ENCODE measurements at places on chromosomes 6 and 20. TPM values are rescaled to one million over a fixed set of nuclear protein-coding genes. Genes with fewer than 3 reads are reported as not detected.

DNA sequence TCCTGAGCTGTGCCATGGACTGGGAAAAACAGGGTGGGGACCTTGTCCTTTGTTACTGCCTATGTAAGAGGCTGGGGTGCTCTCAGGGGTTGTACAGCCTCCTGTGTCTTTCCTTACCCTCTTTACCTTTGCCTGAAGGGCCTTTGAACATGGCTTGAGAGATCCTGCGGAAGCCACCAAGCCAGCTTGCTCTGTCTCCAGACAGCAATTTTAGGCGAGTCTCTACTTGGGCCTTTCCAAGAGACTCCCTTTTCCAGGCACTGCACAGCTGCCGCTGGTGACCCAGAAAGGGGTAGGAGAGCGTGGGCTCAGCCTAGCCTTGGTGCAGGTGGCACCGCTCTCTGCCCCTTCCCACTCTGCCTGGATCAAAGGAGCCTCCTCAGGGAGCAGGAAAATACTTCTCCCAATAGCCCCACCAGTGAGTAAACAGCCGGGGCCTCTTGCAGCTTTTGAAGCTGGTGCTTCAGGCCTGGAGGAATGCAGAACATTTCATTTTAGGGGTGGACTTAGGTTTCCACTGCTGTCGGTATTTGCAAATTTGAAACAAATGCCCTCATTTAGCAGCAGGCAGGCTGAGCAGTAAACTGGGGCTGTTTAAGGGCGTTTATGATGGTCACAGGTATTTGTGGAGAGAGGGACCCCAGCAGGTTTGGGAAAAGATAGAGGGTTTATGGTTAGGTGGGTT, 13.9 kb downstream of the PTK7 start:
- H3K4me3 ChIP-seq: no peak overlapping the region
- no peaks in the 10 kb centered on the region for H3K36me3 ChIP-seq
- peaks cover 42% of the 10 kb centered on the region for H3K4me1 ChIP-seq
- no peaks in the 10 kb centered on the region for H3K27me3 ChIP-seq
- peak overlapping the region; percentile 50 for H3K27ac ChIP-seq

- H3K4me1 ChIP-seq: no peaks in the 10 kb centered on the region
- no peak overlapping the region for H3K27ac ChIP-seq
- no peak overlapping the region for H3K4me3 ChIP-seq
- no peak for DNase-seq
- peaks cover 7% of the 10 kb centered on the region for H3K36me3 ChIP-seq
These were observed 18.5 kb upstream of the IRF4 start for GRCh38 chr6:373031-373430.

DNA sequence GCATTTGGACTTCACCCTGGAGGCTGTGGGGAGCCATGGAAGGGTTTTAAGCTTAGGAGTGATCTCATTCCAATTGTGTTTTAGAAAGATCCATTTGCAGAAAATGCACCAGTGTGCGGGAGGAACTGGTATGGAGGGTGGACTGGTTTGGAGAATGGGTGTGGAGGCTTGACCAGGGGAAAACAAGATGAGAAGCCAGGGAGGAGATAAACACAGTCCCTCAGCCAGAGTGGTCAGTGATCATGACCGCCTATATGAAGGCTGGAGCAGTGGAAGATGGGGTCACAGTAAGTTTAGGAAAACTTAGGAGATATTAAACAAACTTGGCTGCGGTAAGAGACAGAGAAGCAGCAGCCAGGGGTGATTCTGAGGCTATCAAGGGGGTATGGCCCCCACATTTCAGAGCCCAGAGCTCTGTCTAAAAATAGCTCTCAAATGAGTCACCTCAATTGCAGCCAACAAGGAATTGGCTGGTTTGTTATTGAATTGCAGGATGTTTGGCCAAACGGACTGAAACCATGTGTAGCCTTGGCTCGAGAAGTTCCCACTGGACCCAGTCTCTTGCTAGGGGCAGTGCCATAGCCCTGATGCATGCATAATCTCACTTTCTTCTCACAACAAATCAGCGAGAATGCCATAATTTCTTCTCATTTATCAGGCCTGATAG, 159.9 kb upstream of the TOP1 start:
- H3K4me3 ChIP-seq: no peak overlapping the region
- no peaks in the 10 kb centered on the region for H3K27me3 ChIP-seq
- H3K27ac ChIP-seq: peak overlapping the region; percentile 10
- peaks cover 7% of the 10 kb centered on the region for H3K4me1 ChIP-seq
- DNase-seq: no peak
- H3K36me3 ChIP-seq: no peaks in the 10 kb centered on the region

GRCh38 chr6:3022765-3023662, 23.3 kb downstream of the NQO2 start:
- no peak overlapping the region for H3K27ac ChIP-seq
- peaks cover 35% of the 10 kb centered on the region for H3K4me1 ChIP-seq
- H3K4me3 ChIP-seq: no peak overlapping the region
- peaks cover 23% of the 10 kb centered on the region for H3K36me3 ChIP-seq
- no peak for DNase-seq

DNA sequence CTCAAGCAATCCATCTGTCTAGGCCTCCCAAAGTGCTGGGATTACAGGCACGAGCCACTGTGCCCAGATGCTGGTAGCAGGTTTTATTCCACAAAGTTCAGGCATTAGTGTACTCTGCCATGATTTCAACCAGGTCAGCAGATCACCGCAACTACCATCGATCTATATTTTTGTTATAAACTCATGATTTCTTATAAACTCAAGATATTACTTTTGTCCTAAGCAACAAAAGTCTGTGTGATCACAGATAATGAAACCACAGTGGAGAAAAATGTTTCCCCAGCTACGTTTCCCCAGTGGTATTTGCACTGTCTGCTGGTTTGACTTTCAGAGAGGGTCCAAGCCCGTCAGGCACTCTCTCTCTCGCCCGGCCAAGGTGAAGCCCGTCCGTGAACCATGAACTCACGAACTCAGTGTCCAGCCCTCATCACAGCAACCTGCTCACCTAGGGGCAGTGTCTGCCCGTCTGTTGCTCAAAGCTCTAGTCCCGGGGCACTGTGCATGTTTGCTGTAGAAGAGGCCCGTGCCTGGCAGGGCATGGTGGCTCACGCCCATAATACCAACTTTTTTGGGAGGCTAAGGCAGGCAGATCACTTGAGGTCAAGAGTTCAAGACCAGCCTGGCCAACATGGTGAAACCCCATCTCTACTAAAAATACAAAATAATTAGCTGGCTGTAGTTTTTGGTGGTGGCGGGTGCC, 7.0 kb downstream of the SLC4A11 start:
- peaks cover 29% of the 10 kb centered on the region for H3K27me3 ChIP-seq
- no peaks in the 10 kb centered on the region for H3K4me1 ChIP-seq
- no peak for DNase-seq
- no peak overlapping the region for H3K27ac ChIP-seq

DNA sequence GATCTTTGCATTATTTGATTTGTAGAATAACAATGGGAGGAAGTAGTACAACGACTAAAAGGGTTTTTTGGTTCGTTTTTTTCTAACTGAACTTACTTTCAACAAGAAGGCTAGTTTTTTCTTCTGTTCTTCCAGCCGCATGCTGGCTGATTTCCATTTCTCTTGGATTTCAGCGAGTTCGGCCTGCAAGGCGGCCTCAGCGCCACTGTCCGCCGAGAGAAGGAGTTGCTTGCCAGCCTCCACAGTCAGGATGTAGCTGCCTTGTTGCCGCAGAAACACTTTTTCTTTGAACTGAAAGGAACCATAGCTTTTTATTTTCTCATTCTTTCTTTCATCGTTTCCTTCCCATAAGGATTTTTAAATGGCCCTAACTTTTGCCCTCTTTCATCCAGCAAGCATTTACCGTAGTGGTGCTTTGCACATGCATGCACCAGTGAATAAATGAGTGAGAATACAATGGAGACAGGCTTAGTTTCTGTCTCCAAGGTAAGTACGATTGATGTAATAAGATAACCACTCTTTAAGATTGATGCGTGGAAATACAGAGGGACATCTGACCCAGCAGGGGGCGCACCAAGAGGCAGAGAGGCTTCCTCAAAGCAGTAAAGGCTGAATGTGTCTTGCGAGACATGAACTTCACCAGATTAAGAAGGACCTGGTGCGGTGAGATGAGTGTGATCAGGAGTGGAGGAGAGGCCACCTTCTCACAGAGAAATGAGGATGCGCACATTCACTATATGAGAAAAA, 398.8 kb downstream of the ESR1 start:
- H3K36me3 ChIP-seq: peaks cover 16% of the 10 kb centered on the region
- H3K4me3 ChIP-seq: no peak overlapping the region
- no peak overlapping the region for H3K27ac ChIP-seq
- DNase-seq: peak; percentile 8
- no peaks in the 10 kb centered on the region for H3K4me1 ChIP-seq

- H3K4me3 ChIP-seq: no peak overlapping the region
- no peaks in the 10 kb centered on the region for H3K27me3 ChIP-seq
- no peaks in the 10 kb centered on the region for H3K36me3 ChIP-seq
- peak overlapping the region; percentile 52 for H3K27ac ChIP-seq
- peaks cover 34% of the 10 kb centered on the region for H3K4me1 ChIP-seq
These were observed 49.1 kb upstream of the CEP85L start for GRCh38 chr6:118700531-118700930.

- no peak for DNase-seq
- H3K4me3 ChIP-seq: no peak overlapping the region
- H3K27ac ChIP-seq: no peak overlapping the region
- no peaks in the 10 kb centered on the region for H3K36me3 ChIP-seq
- H3K27me3 ChIP-seq: no peaks in the 10 kb centered on the region
These were observed 75.7 kb downstream of the NCOA7 start for GRCh38 chr6:125866433-125866832.

- H3K36me3 ChIP-seq: no peaks in the 10 kb centered on the region
- DNase-seq: no peak
- H3K4me3 ChIP-seq: no peak overlapping the region
- no peaks in the 10 kb centered on the region for H3K27me3 ChIP-seq
These were observed 198.8 kb upstream of the THEMIS start for GRCh38 chr6:128099571-128100197.

Gene MTFR2
- 6.7 TPM for total RNA-seq

Gene UNC5CL
- 1.6 TPM for total RNA-seq

Gene BIRC7
- 6.9 TPM for total RNA-seq

Gene COL9A1
- total RNA-seq: 30.8 TPM

Gene ZSWIM3
- 4.8 TPM for total RNA-seq

Gene RPS21
- total RNA-seq: 1,312 TPM
